ENCODE measurements at places on chromosomes 1 and 21.

DNA sequence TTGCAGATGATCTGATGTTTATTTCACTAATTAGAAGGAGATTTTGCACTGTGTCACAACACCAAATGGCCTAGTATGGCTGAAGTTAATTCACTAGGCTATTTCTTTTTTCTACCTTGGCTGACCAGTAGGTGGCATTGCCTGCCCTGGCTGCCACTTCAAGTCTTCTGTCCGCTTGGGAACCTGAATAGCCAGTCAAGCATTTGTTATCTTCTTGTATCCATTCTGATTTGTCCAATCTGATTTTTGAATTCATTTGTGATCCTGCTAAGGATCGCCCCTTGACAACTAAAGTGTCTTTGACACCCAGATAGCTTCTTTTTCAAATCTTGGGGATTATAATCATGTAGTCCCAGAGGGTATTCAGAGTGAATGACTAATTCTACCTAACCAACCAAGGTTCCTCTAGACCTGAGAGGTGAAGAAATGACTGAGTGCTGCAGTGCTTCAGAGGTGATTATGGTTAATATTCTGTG lies 99.4 kb downstream of the GIPC2 start:
- no peak for DNase-seq

DNA sequence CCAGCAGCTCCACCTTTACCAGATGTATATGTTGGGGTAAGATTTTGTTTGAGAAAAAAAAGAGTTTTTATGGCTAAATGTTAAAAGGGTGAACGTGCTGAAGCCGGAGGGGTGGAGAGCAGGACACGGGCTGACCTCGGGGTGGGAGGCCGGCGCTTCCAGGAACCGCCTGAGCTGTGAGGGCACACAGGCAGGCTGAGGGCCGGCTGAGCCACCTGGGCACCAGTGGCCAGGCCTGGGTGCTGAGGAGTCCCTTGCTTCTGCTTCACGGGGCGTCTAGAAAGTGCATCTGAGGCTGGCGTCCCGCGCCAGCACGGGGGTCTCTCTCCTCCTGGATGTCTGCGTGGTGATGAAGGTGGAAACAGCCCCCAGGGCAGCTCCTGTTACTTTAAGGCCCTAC lies 33.6 kb upstream of the ADARB1 start:
- no peak for DNase-seq

DNA sequence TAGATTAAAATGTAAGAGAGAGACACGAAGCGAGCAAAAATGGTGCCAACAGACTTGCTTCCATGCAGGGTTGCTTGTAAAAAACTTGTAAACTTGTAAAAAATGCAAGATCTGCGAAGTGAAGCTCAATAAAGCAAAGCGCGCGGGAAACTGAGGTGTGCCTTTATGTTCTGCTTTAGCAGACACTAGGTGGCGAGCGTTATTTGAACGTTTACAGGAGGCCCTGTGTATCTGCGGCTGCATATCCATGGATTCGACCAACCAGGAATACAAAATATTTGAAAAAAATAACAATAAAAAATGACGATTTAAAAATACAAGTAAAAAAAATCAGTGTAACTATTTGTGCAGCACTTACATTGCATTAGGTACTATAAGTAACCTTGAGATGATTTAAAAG lies 1.5 kb downstream of the UBE2G2 start:
- DNase-seq = no peak

GRCh38 chr1:181910905-181911304 lies 150.6 kb downstream of the ZNF648 start:
- DNase-seq = no peak

DNA sequence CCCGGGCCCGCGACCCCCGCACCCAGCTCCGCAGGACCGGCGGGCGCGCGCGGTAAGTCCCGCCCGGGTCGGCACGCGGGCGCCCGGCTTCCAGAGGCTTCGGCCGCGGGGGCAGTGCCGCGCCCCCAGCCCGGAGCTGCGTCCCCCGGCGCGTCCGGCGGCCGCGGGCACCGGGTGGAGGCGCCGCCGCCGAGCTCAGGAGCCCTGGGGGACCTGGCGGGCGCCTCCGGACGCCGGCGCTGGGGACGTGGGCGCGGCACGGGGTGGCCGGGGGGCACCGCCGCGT lies 227 bp downstream of the NBL1 start:
- DNase-seq = peak; percentile 52

DNA sequence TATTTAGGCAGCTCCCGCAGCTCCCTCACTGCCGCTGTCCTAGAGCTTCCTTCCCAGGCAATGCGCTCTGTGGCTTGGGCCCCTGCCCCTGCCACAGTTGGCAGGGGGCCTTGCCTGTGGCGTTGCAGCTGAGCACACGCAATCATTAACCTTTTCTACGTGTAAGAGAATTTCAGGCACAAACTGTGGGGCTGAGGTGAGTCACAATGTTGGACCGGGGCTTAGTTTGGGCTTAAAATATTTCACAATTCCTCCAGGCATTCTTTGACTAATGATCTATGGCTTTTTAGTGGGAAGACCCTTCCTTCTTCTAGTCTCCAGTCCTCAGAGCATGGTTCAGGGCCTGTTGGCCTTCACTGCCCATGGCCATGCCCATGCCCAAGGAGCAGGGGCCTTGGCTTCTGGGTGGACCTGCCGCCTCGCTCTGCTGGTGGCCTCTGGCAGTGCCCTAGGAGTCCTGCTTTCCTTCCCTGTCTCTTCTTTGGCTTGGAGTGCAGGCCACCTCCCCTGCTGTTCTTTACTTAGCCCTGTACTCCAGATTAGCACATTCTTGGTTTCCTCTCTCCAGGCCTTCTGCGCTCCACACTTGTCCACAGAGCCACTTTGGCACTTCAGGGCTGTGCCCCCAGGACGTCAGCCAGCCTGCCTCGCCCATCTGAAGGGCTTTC lies 39.2 kb downstream of the MAPKAPK2 start:
- DNase-seq = no peak

DNA sequence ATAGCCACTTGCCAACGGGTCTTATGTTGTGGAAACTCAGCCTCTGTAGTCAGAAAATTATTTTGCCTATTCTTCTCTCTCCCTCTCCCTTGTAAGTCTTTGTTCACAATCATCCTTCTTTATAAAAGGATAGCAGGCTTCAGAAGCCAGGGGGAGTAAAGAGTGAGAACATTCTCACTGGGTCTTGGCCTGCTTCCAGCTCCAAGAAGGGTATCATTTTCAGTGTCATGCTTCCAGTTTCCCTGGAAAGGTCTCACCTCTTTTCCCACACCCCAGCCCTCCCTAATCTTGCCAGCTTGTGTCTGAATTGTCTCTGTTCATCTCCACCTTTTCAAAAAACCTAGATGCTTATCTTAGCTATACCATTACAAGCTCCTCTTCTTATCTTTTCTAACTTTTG lies 346.2 kb upstream of the LRRC7 start:
- no peak for DNase-seq

- DNase-seq = no peak
Observed at GRCh38 chr1:195951313-195951712, 656.9 kb downstream of the KCNT2 start.

DNA sequence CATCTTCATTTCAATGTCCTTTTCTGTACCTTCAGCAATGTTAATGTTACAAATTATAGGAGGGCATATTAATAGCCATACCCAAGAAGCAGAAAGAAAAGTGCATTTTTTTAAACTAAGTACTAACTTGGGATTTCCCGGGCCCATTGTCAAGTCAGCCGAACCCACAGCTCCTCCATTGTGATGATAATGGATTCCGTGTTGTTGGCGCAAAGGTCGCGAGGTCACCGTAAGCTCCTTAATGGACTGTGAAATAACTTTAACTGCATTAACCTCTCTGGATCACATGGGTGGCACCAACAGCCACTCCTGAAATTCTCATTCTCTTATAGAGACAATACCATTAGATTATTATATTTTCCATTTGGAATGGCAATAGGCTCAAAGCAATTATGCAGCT lies 250.6 kb upstream of the RRP15 start:
- DNase-seq = no peak

- DNase-seq = no peak
Observed at GRCh38 chr1:170530972-170531757, 801 bp upstream of the GORAB start.

DNA sequence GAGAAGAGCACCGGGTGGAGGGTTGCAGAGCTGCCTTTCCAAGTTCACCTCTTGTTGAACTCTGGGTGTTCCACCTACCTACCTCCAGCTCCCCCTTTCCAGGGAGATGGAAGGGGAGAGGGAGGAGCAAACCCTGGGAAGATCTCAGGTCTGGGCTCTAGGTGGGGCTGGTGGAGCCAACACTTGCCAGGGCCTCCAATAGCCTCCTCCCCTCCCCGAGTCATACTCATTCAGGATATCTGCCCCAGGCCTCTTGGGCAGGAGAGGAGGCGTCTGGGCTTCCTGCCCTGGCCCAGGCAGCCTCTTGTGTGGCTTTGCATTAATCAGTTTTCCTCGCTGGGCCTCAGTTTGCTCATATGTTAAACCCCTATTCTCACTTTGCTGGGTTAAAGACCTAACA lies 13.4 kb downstream of the RAP1GAP start:
- no peak for DNase-seq

DNA sequence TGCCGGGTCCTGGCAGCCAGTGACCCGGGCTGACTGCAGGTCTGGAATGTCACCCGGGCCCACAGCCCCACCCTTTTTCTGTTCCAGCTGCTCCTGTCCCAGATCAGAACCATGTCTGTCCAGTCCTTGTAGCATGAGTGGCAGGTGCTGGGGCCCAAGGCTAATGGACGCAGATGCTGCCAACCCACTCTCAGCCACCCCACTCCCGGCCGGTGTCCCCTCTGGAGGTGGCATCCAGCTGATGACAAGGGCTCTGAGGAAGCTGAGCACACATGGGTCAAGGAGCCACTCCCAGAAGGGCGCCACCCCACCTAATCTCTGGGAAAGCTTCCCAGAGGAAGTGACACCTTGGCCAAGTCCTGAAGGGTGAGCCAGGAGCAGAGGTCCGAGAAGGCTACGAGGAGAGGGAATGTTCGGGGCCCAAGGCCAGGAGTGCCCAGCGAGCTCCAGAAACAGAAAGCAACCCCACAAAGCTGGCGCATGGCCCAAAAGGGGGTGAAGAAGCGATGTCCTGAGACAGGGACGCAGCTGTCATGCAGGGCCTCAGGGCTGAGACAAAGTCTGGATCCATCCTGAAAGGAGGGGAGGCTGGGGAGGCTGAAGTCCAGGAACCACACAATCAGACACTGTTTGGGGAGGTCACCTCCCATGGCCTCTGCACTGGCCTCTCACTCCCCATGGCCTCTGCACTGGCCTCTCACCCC lies 39.5 kb downstream of the ACOT7 start:
- no peak for DNase-seq

DNA sequence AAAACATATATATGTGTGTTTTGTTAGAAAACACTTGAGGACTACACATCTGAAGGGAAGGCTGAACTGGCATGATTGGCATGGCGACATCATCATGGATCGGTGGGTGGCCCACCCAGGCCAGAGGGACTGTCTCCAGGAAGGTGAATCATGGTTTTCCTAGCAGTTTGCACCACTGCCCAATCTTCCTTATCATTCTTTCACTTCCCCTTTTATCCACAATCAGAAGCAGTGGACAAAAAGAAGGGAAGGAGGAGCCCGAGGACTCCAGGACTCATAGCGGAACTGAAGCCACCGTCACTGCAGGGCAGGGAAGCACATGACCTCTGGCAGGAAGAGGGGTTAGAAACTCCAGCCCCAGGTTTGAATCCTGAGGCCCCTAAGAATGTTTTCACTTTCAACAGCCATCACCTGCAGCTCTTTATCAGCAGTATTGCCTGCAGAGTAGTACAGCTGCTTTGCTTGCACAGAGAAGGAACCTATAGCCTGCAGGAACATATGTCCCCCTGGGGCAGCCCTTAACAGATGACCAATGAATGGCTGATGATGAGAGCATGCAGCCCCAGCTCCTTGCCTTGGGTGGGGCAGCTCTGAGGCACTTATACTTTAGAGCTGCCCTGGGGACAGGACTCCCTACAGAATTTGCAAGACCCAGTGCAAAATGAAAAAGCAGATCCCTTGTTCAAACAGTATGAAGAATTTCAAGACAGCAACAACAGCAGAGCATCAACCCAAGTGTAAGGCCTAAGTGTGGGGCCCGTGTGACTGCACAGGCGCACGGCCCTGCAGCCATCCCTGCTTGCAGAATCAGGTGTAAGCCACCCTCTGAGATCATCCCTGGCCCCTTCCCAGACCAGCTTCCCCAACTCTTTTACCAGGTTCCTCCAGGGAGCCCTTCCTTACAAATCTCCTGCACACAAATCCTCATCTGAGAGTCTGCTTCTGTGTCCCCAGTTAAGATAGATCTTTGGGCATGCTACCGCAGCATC lies 241.8 kb upstream of the IRF2BP2 start:
- no peak for DNase-seq

GRCh38 chr1:31886866-31887265 lies 51.3 kb downstream of the PTP4A2 start:
- no peak for DNase-seq

- DNase-seq = no peak
Observed at GRCh38 chr1:206490771-206491405, 16.4 kb upstream of the RASSF5 start.

GRCh38 chr1:58585166-58585565 lies 8.1 kb upstream of the TACSTD2 start:
- DNase-seq = no peak

GRCh38 chr1:68751723-68752122 lies 254.8 kb upstream of the DEPDC1 start:
- no peak for DNase-seq

- DNase-seq = no peak
Observed at GRCh38 chr21:34913811-34914210, 135.3 kb downstream of the RUNX1 start.

DNA sequence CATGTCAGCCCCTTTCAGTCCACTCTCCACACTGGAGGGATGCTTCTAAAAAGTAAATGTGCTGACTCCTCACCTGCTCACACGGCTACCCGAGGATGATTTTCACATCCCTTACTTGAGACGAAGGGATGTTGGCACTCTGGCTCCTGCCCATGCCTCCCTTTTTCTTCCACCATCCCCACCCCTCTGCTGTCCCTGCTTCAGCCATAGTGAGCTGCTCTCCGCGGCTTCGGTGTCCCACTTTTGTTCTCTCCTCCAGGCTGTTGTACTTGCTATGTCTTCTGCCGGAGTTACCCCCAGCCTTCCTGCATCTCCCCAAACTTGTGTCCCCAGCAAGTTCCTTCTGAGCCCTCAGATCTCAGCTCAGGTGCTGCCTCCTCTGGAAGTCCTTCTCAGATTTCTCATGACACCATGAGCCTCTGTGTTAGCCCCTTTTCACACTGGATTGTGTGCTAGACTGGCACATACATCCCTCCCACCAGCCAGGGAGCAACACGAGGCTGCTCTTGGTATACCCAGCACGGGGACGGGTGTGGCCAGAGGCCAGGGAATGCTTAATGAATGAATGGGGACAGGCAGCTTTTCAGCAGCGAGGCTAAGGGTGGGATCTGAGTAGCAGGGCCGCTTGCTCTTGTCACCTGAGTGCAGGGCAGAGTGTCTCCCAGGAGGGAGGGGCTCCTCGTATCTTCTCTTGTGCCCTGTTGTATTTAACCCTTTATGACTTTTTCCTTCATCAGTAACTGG lies 1.3 kb downstream of the ACOT11 start:
- DNase-seq = no peak

Measured in GM12892 (cell line).